Stimulated activated CD4-positive, alpha-beta T cell treated with anti-CD3 and anti-CD28 coated beads, TNF-alpha, amount 100 ng/mL, for 24 hours (primary cell): ENCODE measurements at places on chromosomes 1 and 21.

- DNase-seq: no peak
Measured at GRCh38 chr1:64203420-64203819, at the start of gene UBE2U. TSS of gene UBE2U (plus strand) at chr1:64203623. CDS start at chr1:64204051, 428 bp downstream.

GRCh38 chr1:221074332-221074731 is 195.1 kb downstream of the HLX start:
- DNase-seq: no peak

DNA sequence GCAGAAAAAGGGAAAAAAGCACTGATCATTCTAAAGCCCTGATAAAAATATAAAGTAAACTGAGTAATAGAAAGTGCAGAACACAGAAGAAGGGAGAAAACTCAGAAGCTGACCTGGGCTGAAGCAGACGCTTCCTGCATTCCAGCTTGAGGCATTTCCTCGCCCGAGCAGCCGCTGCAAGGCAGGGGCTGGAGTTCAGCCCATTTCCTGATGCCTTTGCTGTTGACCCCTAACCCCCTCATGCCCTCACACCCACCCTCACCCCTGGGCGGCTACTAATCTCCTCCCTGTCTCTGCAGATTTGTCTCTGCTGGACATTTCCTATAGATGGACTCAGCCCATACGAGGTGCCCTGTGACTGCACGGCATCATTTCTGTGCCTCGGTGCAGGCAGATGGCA is 227.8 kb downstream of the NPHP4 start:
- DNase-seq: no peak

DNA sequence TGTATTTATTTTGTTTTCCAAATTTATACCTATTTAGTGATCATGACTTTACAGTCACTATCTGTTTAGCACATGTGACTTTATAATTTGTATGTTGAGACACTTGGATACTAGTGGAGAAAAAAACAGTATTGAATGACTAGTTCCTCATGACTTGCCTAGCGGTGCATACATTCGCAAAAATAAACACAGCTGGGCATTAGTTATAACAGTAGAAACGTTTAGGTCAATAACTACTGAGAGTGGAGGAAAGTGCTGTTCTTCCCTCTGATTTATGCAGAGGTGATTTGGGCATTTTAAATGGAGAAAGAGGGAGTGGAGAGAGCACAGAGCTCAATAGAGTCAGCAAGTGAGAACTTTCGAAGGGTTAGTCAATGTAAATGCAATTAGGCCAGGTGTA is 1679.0 kb upstream of the B3GALT2 start:
- no peak for DNase-seq

GRCh38 chr21:46363698-46364097 is 39.7 kb downstream of the PCNT start:
- no peak for DNase-seq

- DNase-seq: no peak
Measured at GRCh38 chr21:46465651-46466050, 7.0 kb downstream of the DIP2A start.

DNA sequence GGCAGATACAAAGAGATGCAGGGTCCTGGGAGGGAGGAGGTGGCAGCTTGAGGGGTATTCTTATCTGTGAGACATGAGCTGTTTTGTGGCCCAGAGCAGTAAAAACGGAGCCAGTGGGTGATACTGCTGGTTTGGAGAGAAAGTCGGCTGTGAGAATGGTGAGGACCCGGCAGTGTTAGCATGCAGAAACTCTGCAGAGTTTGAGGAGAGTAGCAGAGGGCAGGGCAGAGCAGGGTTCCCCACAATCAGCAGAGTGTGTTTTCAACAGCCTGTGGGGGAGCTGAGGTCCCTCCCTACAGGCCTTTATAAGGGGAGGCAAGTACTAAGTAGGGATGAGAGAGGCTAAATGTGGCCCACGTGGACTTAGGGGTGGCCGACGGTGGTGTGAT is 423 bp downstream of the SLAMF8 start:
- DNase-seq: no peak

DNA sequence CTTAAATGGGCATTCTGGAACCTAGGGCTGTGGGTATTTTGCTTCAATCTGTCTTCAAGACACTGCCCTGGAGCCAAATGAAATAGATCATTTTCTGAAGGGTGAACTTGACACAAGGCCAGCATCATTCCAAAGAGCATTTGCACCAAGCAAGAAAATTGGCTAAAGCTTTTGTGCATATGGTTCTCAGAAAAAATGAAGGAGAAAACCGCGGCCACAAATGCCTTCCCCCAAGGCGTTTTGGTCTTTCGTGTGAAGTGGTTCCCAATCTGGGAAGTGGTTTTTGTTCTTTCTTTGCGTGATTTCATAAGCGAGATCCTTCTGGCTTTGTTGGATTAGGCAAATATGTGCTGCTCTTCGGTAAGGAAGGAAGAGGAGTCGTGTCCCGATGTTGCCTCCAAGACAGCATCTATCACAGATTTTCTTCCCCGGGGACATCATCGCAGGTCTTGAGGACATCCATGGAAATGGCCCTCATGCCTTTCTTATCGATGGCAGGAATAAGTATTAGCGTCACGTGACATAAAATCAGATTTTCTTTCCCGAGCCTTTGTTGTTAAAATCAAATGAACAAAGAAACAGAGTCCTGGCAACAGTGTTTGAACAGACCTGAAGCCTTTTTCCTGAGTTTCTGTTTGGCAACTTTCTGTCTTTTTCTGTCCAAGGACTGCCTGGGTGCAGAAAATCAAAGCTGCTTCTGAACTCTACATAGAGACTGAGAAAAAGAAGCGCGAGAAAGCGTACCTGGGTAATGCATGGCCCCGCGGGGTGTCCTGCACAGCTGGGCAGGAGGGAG is 31.0 kb downstream of the ATP5PO start:
- DNase-seq: no peak

- no peak for DNase-seq
Measured at GRCh38 chr1:209808059-209808581, 2.2 kb upstream of the IRF6 start.

DNA sequence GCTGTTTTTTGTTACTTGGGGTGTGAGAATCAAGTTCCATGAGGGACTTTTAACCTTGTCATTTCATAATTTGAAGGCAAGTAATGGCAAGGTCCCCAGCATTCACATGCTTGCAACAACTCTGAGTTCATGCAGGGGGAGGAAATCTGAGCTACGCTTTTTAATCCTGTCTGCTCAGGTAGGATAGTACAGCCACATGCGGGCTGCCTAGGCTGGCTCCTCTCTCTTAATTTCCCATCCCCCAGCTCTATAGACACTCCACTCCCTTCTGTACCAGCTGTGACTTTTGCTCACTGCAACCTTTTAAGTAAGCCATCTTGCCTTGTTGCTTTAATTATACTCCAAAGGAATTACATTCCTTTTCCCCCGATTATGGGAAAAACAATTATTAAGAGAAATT is 30.1 kb downstream of the PTGFR start:
- no peak for DNase-seq

DNA sequence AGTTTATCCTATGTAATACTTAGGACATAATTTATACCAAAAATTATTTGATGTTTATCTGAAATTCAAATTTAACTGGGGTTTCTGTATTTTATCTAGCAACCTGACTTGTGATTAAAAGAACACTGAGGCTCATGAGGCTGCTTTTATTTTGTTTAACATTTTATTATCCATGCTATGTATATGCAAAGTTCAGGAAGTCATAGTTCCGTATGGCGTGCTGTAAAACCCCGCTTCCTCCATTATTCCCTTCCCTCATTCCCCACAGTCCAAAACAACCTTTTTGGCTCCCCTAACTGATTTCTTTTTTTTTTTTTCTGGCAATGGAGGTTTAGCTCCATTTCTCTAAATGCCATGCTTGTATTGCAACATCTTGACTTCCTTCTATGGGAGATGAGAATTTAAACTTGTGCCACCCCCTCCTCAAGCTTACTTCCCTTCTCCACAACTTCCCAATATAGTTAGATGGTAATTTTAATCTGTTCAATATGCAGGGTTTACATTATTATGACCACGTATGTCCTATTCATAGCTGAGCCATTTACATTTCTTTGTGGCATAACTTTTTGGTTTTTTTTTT is 138.0 kb upstream of the DNAH14 start:
- DNase-seq: no peak

DNA sequence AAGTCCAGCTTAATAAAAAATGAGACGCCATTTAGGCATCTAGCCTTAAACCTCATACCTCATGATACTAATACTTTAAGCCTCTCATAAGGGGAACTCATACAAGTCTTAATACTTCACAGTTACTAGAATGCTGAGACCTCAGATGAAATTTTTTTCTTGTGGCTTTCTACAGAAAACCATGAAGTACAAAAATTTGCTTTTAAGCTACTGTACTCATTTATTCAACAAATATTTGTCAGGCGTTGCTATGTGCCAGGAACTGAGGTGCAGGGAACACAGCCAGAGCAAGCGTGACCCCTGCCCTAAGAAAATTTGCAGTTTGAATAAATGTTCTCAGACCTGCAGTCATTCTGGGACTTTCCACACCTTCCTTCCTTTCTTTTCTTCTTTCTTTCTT is 150.6 kb downstream of the MRPL39 start:
- peak; percentile 48 for DNase-seq

DNA sequence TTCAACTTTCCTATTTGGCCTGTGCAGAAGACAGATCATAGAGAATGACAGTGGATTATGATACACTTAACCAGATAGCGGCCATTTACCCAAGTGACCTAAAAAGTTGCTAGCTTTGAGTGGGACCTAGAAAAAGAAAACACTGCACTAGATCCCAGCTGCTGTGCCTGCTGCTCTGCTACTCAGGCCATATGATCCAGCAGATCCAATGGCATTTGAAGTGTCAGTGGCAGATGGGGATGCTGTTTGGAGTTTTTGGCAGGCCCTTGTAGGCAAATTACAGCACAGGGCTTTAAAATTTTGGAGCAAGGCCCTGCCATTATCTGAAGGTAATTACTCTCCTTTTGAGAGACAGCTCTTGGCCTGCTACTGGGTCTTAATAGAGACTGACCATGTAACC is 74.0 kb upstream of the KCNE2 start:
- DNase-seq: no peak

- no peak for DNase-seq
Measured at GRCh38 chr1:188127507-188127906, 1298.8 kb downstream of the PLA2G4A start.

- no peak for DNase-seq
Measured at GRCh38 chr1:107572674-107573211, 392.2 kb downstream of the VAV3 start.

GRCh38 chr1:51569284-51570062 is 47.4 kb upstream of the OSBPL9 start:
- DNase-seq: peak; percentile 29

DNA sequence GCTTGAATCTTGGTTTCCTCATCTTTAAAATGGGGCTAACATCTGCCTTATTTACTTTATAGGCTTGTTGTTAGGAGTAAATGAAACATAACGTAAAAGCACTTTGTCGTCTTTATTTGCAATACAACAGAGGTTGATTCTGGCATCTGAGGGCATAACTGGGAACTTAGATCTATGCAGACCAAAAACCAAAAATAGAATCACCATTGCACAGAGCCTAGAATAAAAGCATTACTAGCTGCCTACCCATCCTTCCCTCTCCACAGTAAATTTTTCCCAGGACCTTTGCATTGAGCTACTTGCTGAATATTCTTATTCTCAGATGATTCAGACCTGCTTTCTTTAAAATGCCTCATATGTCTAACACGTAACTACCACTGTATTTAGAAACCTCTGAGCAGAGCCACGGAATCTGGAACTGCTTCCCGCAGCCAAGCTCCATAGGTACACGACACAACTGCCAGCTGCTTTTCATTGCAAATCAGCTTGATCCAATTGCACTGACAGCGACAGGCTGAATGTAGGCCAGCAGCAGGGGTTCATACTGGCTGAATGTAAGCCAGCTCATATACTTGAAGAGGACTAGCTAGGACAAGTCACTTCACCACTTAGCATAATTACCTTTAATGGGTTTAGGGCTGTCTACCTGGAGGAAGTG is 33.2 kb upstream of the SERBP1 start:
- DNase-seq: no peak

DNA sequence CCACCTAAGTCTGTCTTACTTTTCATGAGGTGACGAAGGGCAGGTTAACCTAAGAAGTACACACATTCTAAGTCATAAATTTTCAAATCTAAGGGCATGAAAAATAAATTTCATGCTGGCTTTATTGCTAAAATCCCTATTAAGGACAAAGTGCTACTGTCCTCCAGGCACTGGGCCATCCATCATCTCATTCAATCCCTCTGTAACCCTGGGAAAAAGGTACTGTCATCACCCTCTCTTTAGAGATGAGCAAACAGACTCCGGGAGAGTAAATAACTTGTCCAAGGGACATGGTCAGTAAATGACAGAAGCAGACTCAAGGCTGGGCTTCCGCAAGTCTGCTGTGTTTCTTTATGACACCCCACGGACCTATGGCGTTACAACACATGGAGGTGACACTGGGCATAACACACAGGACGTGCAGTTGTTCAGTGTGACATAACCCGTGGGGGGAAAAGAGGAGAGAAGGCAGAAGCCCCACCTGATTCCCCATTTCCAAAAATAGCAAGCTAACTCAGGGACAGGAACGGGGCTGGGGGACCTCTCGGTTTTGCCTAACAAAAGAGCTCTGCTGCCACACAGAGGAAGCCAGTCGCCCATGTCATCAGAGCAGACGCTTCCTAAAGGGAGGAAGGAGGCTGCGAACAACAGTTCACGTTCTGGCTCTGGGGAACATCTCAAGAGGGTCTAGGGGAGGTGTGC is 12.5 kb upstream of the SRM start:
- DNase-seq: no peak

GRCh38 chr1:97943354-97943753 is 22.5 kb upstream of the DPYD start:
- no peak for DNase-seq

DNA sequence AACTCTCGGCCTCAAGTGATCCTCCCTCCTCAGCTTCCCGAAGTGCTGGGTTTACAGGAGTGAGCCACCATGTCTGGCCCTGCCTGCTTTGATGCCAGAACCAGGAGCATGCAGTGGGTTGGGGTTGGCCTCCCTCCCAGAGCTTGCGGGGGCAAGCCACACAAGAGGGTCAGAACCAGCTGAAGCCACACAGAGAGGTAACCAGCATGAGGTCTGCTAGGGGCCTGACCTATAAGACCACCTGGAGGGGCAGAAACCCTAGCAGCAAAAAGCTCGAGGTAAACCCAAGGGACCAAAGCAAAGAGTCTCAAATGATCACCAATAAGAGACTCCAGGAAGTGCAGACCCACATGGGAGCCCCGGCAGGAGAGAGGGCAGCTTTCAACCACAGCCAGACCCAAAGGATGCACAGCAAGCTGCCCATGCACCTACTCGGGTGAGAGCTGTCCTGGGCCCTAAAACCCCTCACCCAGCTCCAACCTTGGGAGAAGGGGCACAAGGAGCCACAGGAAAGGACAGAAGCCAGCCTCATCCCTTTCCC is 81.2 kb downstream of the TOMM20 start:
- DNase-seq: no peak

DNA sequence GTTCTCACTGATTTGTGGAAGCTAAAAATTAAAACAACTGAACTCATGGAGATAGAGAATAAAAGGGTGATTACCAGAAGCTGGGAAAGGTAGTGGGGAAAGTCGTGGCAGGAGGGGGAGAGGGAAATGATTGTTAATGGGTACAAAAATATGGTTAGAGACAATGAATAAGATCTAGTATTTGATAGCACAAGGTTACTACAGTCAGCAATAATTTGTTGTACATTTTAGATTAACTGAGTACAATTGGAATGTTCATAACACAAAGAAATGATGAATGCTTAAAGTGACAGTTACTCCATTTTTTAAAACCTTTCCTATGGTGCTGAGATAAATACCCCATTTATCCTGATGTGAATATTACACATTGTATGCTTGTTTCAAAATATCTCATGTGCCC is 102.3 kb downstream of the DTL start:
- DNase-seq: no peak
